ENCODE measurements at places on chromosomes 12 and 14.

GRCh38 chr12:130830246-130830551 lies 8.9 kb downstream of the STX2 start:
- no peak for DNase-seq

GRCh38 chr12:120199025-120199424 lies 1.9 kb downstream of the RPLP0 start:
- DNase-seq, result no peak

DNA sequence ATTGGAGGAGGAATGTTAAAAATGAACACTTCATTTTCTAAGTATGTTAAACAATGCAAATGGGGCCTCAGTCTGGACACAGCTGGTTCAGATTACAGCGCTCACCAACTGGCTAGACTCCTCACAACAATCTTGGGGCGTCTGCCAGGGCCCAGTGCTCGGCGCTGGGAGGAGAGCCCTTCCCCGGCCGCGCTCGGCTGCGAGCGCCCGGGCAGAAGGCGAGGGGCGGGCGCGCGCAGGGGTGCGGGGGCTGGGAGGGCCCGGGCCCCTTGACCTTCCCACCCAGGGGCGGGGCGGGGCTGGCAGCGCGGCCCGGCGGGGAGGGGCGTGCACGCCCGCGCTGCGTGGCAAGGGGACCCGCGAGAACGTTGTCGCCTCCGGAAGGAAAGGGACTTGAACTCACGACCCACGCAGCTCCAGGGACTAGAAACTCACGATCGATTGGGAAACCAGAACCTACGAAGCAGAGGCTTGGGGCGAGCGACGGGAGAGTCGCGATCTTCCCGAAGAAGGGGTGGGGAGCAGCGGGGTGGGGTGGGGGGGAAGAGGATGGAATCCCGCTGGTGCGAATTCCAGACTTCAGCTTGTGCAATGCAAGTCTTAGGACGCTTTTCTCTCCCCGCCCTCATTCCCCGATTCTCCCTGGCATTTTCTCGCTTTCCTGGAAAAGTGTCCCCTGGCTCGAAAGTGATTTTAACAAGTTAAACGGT lies at the start of gene FBLN5:
Gene FBLN5 (minus strand): TSS at position 220 of the 710 bp plus-strand sequence. CDS start 465 bp downstream, outside the sequence.
- DNase-seq, result peak; percentile 82

DNA sequence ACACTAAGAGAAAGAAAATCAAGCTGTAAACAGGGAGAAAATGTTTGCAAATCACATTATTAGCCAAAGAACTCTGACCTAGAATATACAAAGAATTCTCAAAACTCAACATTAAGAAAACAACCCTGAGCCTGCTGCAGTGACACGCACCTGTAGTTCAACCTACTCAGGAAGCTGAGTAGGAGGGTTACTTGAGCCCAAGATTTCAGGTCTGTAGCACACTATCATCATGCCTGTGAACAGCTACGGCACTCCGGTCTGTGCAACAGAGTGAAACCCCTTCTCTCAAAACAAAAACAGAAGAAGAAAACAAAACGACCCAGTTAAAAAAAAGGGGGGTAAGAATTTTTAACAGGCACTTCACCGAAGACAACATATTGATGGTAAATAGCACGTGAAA lies 20.8 kb downstream of the SAV1 start:
- DNase-seq, result no peak

DNA sequence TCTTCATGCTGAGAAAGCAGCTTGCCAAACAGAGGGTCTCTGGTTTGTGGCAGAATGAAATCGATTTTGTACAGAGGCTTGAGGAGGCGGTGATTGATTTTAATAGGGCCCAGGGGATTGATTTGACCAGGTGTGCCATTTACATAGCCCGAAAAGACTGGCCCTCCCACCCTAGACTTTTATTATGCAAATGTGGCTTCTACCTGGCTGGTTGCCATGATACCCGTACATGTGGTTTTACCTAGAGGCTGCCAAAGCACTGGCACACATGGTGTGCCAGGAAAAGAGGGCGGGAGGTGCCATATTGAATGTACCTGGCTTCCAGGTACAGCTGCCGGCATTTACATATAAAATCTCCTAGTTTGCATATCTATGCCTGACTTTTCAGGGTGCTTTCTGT lies 18.0 kb upstream of the GUCY2C start:
- no peak for DNase-seq

GRCh38 chr14:75047506-75047905 lies 3.8 kb downstream of the MLH3 start:
- DNase-seq, result no peak

DNA sequence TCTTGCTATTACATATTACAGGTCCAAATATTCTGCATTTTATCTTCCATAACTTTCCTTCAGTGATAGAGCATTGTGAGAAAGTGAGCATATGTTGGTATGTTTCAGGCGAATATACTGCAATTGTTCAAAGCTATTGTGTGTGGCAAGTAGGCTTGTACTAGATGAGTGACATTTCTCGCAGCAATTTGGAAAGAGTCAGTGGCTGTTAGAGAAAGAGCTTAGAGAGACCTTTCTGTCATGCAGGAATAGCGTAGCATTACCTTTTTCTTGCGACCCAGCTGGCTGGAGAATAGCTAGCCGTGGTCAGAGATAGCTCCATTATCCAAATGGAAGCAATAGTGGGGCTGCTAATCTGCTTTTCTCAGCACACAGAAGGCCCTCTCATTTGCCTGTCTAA lies 678.5 kb upstream of the FOXG1 start:
- DNase-seq, result no peak
